ENCODE measurements at places on chromosomes 2 and 18. TPM values are rescaled to one million over a fixed set of nuclear protein-coding genes. Genes with fewer than 3 reads are reported as not detected.

CD207 gene
- not detected for total RNA-seq

FMNL2 gene
- 0.63 TPM for total RNA-seq

ID2 gene
- 55.5 TPM for total RNA-seq

IKZF2 gene
- total RNA-seq: 23.4 TPM

SPP2 gene
- total RNA-seq: not detected

ARHGAP28 gene
- total RNA-seq: not detected

MAPRE3 gene
- 4.8 TPM for total RNA-seq

SPAG16 gene
- 8.8 TPM for total RNA-seq

SERPINB12 gene
- total RNA-seq: not detected

LYPD6B gene
- total RNA-seq: not detected

ARHGAP15 gene
- total RNA-seq: 154 TPM

PTPRN gene
- total RNA-seq: 0.63 TPM

GRCh38 chr2:144996225-144996795, 476.4 kb upstream of the ZEB2 start:
- DNase-seq: no peak

DNA sequence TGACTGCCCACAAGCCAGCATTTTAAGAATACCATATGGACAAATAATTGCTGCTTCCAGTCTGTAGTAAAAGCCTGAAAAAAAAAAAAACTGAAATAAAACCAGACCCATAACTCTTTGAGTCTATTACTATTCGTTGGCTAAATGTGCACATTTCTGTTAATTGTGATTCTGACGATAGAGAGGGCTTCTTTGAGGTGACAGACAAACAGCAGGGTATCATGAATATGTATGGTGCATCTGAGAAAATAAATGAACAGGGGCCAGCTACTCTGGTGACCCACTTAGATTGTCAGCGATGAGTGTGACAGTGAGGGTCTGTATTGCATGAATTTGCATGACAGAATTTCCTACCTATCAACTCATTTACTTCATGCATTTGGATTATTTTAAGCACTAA, 427.8 kb upstream of the SOX11 start:
- DNase-seq: no peak

GRCh38 chr2:47644351-47644750, 138.6 kb upstream of the MSH6 start:
- no peak for DNase-seq

- no peak for DNase-seq
Measured at GRCh38 chr18:57836557-57836956, 33.4 kb upstream of the ATP8B1 start.

DNA sequence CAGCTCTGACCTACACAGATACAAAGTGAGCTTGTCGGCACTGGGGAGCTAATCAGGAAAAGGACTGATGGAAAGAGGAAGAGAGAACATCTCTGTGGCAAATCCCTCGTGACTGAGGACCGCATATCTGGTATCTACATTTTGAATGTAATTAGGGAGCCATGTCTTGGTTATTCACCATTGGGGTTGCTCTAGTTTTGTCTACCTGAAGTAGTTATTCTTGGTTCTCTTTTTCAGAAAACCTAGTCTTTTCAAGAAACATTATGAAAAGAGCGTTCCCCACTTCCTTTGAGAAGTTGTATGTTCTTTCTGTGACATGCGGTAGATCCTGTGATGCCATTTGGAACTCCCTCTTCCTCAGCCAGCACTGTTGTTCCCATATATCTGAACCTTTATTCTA, 104.4 kb downstream of the DOCK10 start:
- DNase-seq: no peak

GRCh38 chr18:63205791-63206252, 113.7 kb downstream of the BCL2 start:
- no peak for DNase-seq

DNA sequence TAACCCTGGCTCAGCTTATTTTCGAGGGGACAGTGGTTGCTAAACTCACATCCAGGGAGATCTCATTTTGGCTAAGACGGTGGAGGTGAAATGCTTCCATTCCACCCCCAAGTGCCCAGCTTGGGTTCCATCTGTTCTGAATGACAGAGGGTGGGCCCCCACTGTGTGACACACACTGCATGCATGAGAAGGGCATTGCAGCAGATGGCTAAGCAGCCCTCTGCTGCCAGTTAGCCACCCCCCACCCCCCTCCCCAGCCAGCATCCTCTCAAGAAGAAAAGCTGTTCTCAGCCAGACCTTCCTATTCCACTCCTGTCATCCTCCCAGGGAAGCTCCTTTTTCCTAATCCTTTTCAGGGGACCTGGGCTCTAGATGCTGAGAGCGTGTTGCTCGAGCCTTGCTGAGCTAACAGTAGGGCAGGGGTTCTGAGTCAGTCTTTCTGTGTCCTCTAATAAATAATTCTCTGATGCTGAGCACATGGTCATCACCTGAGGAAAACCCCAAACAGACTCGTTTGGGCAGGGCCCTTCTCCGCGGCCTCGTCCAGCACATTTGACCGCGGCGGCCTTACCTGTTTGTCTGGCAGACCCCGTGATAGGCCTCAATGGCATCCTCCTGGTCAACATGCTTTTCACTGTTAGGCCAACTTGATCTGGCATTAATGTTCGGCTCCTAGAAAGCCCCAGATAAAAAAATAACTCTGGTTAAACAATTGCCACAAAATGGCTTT, 49.5 kb upstream of the ACAA2 start:
- DNase-seq: no peak

- DNase-seq: no peak
Measured at GRCh38 chr18:36083729-36084128, 16.4 kb upstream of the RPRD1A start.

GRCh38 chr2:143229952-143230351, 100.7 kb downstream of the ARHGAP15 start:
- DNase-seq: no peak

- DNase-seq: no peak
Measured at GRCh38 chr2:36399050-36399449, 43.5 kb downstream of the CRIM1 start.

GRCh38 chr2:71773218-71773617, 319.9 kb downstream of the DYSF start:
- no peak for DNase-seq

DNA sequence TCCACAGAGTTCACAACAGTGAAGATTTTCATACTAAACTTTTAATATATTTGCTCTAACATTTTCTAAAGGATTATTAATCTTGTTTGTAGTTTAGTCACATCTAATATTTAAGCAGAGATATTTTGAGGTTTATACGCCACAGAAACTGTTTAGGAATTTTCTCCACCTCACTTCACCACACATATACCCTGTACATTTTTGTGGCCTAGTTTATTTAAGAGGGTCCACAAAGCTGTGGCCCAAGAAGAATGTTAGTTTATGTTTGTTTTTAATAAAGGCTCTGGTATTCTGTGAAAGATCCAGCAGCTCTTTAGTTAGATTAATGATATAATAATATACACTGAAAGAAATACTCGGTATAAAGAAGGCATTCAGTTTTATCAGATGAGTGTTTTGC, 132.7 kb upstream of the TTC27 start:
- DNase-seq: no peak

GRCh38 chr2:187294043-187294442, 154.0 kb downstream of the CALCRL start:
- no peak for DNase-seq

- no peak for DNase-seq
Measured at GRCh38 chr18:50950626-50951025, 17.2 kb upstream of the ELAC1 start.

DNA sequence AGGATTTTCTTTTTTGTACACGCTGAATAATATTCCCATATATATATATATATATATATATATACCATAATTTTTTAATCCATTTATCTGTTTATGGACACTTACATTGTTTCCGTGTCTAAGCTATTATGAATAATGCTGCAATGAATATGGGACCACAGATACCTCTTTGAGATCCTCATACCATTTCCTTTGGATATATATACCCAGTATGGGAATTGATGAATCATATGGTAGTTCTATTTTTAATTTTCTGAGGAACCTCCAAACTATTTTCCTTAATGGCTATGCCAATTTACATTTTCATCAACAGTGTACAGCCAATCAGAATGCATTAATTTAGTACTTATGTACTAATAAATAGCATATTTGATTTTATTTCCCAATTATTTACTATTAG, 53.1 kb downstream of the MERTK start:
- no peak for DNase-seq

GRCh38 chr2:237075749-237076599, 9.7 kb upstream of the COPS8 start:
- no peak for DNase-seq

DNA sequence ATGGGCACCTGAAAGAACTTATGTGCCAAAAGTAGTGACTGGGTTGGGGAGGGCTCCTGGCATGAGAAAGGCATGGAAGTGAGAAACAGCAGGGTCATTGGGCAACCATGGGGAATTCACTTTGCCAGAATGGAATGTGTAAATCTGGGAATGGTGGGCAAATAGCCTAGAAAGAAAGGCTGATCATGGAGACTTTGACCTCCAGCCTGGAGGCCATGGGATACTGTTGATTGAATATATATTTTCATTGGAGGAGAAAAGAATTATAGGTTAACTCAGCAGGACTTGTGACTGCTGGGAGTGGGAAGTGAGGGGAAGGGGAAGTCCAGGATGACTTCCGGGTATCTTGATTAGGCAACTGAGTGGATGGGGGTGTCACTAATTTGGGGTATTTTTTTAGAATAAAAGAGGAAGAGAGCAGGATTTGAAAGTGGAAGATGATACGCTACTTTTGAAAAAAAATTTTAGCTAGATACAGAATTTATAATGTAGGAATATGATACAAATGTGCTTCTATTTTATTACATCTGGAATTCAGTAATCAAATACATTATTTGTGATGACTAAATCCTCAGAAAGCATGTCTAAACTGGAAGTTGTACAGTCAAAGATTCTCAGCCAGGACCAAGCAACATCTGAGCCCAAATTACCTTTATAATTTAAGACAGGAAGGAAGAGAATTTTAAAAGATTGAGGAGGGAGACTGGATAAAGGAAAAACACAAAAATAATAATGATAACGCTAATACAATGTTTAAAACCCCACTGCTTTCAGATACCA, 116.2 kb downstream of the GATA6 start:
- no peak for DNase-seq

- DNase-seq: peak; percentile 21
Measured at GRCh38 chr18:75211953-75212750, 1.6 kb downstream of the TSHZ1 start.

- no peak for DNase-seq
Measured at GRCh38 chr2:193461431-193461934, 1266.8 kb upstream of the TMEFF2 start.

All from T-cell (primary cell).